ENCODE measurements at places on chromosomes 11 and 22.

DNA sequence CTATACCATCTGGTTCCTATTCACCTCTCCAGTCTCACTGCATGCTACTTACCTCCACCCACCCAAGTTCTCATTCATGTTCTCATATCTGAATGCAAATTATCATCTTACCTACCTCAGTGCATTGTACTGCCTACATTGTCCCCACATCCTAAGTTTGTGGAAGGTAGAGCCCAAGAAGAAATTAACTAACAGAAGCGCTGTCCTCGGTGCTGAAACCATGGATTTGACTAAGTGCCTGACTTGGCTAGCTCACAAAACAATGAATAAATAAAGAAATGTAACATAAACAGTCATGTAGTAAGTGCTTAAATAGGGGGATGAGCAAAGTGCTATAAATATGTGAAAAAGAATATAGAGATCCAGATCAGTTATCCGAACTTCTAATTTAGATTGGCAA lies 63.2 kb downstream of the GRIA4 start:
- DNase-seq = no peak

DNA sequence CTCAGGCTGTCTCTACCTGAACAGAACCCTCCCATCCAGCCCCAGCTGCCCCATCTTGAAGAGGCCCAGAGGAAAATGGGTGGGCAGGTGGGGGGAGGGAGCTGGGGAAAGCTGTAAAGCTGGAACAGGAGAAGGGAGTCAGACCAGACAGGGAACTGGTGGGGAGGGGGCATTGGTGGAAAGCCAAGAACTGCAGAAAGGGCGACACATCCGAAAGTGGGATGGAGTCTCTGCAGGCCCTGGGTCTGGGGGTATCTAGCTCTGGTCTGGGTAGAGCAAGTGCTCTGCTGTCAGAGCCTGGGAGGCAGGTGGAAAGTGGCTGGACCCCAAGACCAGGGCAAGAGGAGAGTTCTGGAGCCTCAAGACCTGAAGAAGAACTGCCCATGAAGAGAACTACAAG lies 7.7 kb downstream of the TMPRSS13 start:
- no peak for DNase-seq

GRCh38 chr11:131099013-131099412 lies 182.7 kb upstream of the SNX19 start:
- no peak for DNase-seq

- DNase-seq = no peak
These were observed 518.3 kb downstream of the MN1 start for GRCh38 chr22:27283240-27283639.

- no peak for DNase-seq
These were observed 8.3 kb upstream of the SSTR3 start for GRCh38 chr22:37220543-37220981.

- no peak for DNase-seq
These were observed 44.6 kb downstream of the COPB1 start for GRCh38 chr11:14454861-14455632.

- DNase-seq = no peak
These were observed 64.7 kb downstream of the SLC1A2 start for GRCh38 chr11:35354644-35355043.

GRCh38 chr11:43267856-43268580 lies 43.8 kb upstream of the API5 start:
- no peak for DNase-seq

- no peak for DNase-seq
These were observed 74.3 kb downstream of the BRD1 start for GRCh38 chr22:49753276-49753890.

GRCh38 chr11:12865863-12866595 lies 143.1 kb upstream of the RASSF10 start:
- no peak for DNase-seq

GRCh38 chr22:24434471-24435322 lies 7.3 kb downstream of the ADORA2A start:
- DNase-seq = peak; percentile 71

DNA sequence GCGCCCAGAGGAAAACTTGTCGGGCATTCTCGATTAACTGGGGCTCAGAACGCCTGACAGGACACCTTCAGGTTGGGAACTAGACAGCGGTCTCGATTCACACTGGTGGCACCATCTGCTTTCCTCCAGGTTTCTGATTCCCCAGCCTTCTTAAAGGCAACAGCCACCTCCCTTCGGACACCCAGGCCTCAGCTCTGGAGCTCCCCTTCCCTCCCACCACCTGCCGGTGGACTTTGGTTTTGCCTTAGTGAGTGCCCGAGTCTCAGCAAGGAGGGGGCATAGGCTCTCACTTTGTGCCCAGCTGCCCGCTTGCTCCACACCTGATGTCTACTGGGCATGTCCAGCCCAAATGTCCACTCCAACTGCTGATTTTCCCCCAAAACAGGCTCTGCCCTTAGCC lies 110.4 kb upstream of the PARVA start:
- DNase-seq = no peak

GRCh38 chr11:76279038-76279437 lies 72.7 kb upstream of the WNT11 start:
- DNase-seq = no peak

DNA sequence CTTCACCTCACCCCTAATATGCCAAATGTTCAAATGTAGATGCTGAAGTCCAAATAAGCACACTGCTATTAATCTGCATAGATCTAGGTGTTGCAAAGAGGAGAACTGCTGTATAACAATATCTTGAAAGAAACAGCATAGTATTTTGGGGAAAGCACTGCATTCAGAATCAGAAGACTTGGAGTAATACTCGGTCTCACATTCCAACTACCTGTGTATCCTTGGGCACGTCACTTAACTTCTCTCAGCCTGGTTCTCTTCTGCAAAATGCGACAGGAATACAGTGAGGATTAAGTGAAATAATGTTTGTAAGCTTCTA lies 332 bp upstream of the HMGXB4 start:
- no peak for DNase-seq

- DNase-seq = no peak
These were observed 83.9 kb upstream of the C11orf87 start for GRCh38 chr11:109338131-109338530.

- no peak for DNase-seq
These were observed 322.4 kb downstream of the TTC28 start for GRCh38 chr22:28357193-28357592.

DNA sequence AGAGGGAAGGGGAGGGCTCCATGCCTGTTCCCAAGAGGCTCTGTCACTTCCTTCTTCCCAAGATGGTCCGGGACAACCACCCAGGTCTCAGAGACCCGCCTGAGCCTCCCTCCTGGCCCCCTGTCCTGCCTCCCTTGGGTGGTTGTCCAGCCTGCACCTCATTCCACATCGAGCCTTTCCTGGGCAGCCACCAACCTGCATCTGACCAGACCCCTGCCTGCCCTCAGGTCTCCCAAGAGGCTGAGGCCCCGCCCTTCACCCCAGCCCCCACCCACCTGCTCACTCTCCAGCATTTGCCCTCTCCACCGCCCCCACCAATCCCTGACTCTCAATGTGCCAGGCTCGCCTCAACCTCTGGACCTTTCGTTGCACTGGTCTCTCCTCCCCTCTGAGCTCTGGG lies 97.5 kb upstream of the LMO1 start:
- no peak for DNase-seq

DNA sequence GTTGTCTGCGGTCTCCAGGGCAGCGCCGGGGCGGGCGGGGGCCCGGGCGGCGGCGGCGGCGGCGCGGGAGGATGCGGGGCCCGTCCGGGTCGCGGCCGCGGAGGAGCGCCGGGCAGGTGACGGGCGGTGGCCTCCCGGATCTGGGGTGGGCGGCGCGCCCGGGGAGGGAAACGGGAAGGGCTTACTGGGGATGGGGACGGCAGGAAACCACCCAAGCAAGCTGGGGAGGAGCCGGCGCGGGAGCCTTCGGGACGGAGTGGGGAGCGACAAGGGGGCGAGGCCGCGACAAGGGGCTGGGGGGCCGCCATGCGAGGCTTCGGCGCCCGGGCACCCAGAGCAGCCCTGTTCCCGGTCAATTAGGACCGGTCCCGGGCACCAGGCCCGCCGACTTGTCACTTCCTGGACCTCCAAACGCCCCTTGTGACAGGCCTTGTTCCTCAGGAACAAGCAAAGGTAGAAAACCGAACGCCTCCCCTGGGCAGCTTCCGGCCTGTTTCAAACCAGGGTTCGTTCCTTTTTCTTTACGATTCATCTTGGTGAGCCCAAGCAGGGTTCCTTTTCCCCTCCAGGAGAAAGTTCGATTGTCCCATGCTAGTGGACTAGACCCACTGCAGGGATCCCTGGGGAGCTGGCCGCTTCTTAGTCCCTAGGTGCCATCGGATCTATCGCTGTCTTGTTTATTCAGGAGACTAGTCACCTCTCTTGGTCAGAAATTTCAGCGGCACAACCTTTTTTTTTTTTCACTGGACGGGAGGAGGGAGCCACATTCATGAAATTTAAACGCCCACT lies 492 bp downstream of the JHY start:
- peak; percentile 37 for DNase-seq

- DNase-seq = no peak
These were observed 35.7 kb upstream of the TLCD5 start for GRCh38 chr11:120289426-120289825.

- DNase-seq = no peak
These were observed 20.3 kb upstream of the SLN start for GRCh38 chr11:107731941-107732688.

- DNase-seq = no peak
These were observed 35.0 kb upstream of the MPEG1 start for GRCh38 chr11:59247531-59248227.

- DNase-seq = no peak
These were observed 102.6 kb downstream of the CSNK2A3 start for GRCh38 chr11:11250470-11250869.

- no peak for DNase-seq
These were observed 13.3 kb downstream of the ASCL2 start for GRCh38 chr11:2256951-2257700.

DNA sequence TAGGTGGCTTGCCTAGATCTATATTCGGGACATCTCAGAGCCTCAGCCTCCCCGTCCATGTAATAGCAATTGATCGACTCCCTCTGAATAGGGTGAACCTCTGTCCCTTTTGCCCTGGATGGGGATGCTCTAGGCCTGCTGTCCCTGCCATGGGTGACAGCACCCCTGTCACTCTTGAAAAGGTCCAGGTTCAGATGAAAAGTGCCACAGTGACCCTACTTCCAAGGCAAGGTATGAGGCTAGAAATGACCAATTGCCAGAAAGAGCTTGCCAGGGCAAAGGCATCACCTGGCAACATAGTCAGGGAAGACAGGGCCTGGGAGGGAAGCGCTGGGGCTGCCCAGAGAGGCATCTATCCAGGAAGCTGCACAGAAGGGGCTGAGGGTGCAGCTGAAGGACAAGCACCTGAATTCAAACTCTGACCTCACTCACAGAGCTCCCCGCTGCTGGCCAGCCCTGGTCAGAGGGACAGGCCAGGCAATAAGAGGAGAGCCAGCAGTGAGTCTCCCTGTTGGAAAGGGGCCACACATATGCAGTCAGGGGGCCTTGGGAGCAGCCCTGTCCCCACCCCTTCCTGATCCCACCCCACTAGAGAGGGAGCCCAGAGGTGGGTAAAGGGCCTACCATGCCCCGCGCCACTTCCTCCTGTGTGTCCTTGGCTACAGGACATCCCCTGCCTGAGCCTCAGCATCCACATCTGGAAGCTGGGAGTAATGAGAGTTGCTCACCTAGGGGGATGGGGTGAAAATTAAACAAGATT lies 9.0 kb upstream of the APOBEC3A start:
- DNase-seq = no peak

DNA sequence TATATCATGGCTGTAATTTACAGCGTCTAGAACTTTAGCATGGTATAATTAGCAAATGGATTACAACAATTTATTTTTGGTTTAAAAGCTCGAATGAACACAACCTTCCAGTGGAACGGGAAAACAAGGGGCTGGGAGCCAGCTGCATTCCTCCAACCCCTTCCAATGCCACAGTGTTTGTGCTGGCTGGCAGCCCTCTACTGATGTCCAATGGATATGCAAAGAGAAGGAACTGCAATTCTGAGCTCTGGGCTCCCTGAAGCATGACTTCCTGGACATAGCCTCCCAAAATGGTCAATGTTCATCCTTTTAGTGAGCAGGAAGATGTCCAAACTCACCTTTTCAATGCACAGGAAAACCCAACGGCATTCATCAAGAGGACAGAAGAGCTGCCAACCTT lies 288.3 kb downstream of the TENM4 start:
- no peak for DNase-seq

DNA sequence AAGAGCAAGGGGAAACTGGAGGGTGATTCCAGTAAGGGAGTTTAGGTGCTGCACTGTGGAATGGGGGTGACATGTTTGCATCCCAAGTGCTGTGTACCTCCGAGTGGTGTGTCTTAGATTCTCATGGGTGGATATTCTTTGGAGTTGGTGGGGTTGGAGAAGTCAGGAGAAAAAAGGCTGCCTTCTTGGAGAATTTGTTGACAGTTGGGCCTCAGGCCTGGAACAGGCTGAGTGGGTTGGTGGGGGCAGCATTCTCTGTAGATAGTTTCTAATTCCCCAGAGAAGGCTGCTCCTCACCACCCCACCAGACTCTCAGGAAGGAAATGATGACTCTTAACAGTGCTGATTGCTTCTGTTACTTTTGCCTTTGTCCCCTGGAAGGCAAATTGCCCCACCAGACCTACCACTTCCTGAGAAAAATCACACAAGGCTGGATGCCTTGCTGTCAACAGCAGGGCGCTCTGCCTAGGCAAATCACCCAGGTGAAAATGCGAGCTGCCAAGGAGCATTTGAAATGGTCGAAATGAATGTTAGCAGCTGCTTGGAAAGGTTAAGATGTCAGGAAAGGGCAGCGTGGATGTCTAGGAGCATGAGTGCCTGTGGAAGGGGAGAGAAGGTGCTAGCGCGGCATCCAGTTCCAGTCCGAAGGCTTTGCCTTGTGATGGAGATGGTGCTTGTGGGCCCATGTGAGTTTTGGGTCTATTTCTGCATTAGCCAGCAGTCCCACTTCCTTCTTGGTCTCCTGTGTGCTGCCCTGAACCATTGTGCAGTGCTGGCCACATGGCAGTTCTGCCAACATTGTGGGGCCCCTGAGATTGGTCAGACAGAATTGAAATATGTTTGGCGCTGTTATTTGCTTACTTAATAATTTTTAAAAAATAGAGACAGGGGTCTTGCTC lies 29.7 kb upstream of the SORL1-AS1 start:
- peak; percentile 67 for DNase-seq

GRCh38 chr11:13227676-13228255 lies 49.8 kb upstream of the BMAL1 start:
- DNase-seq = no peak

GRCh38 chr11:95776859-95777258 lies 12.7 kb downstream of the FAM76B start:
- DNase-seq = no peak

- DNase-seq = no peak
These were observed 147.1 kb downstream of the CHST1 start for GRCh38 chr11:45518141-45518832.

- no peak for DNase-seq
These were observed 89.0 kb downstream of the TRMU start for GRCh38 chr22:46424496-46424895.

DNA sequence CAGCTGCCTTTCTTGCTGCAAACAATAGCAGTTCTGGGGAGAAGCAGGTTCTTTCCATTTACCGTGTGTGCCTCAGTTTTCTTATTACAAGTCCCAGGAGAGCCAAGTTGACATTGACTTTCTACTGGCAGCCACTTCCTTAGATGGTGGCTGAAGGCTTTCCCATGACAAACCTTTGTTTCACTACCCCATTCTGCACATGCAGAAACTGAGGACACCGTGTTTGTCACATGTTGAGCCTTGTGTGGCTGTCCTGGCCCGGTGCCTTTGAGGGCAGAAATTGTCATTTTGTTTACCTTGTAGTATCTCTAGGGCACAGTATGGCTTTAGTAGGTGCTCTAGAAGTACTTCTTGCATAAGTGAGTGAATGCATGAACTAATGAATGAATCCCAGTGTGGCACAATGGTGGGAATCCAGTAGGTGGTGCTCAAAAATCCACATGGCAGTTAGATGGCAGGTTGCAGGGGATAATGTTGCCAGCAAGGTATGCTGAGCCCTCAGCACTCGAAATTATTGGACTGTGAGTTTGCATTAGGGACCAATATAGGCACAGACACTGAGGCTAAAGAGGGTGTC lies 101.6 kb downstream of the CSNK2A3 start:
- no peak for DNase-seq

Measured in activated gamma-delta T cell treated with Interleukin-2 at 50 U/mL for 16 hours (primary cell).